ENCODE measurements at places on chromosomes 2 and 18.

- DNase-seq, result no peak
These were observed 10.3 kb upstream of the FZD7 start for GRCh38 chr2:202023198-202023903.

GRCh38 chr18:67411116-67411515 is 105.4 kb downstream of the DSEL start:
- DNase-seq, result no peak

DNA sequence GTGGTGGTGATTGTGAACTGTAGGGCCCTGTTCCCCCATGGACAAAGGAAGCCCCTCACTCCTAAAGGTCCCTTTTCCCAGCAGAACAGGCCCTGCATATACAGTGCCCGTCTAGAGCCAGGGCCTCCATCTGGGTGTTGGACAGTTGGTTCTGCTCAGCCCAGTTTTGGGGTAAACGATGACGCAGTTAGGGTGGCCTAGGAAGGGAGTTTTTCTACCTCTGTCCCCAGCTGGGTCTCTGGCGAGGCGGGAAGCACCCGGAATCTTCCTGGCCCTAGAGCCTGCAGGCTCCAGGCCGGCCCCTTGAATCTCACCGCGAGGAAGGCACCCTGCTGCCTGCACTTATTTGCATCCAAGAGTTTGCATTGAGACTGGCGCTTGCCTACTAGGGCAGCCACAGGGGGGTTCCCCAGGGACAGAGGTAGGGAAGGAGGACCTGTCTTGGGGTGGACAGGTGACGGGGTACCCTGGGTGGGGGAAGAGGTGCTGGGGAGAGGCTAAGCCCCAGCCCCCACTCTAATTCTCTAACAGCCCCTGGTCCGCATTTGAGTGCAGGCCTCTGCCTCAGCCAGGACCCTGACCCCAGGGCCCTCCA is 529 bp upstream of the MTA3 start:
- DNase-seq, result no peak

DNA sequence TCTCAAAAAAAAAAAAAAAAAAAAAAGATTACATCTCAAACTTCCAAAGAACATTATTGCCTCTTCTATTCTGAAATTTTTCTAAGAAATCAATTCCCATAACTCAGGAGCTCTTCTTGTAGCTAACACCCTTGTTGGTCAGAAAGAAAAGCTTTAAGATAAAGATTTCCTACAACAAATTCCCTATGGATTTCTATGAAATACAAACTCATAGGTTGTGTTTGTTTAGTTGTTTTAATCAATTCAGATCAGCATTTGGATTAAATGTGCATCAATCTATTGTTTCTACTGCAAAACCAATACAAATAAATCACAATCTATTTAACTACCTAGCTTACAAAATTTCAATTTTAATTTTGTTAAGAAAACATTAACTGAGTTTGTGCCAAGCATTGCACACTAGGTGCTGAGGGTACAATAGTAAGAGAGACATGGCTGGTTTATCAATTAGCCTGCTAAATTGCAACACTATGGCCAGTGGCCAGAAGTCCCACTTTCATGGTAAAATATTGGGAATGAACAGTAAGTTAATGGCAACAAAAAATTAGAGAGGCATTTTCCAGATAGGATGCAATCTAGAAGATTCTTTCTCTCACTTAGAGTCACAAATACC is 80.2 kb upstream of the MYCN start:
- DNase-seq, result no peak

- DNase-seq, result no peak
These were observed 3.6 kb downstream of the COL5A2 start for GRCh38 chr2:189175869-189176433.

DNA sequence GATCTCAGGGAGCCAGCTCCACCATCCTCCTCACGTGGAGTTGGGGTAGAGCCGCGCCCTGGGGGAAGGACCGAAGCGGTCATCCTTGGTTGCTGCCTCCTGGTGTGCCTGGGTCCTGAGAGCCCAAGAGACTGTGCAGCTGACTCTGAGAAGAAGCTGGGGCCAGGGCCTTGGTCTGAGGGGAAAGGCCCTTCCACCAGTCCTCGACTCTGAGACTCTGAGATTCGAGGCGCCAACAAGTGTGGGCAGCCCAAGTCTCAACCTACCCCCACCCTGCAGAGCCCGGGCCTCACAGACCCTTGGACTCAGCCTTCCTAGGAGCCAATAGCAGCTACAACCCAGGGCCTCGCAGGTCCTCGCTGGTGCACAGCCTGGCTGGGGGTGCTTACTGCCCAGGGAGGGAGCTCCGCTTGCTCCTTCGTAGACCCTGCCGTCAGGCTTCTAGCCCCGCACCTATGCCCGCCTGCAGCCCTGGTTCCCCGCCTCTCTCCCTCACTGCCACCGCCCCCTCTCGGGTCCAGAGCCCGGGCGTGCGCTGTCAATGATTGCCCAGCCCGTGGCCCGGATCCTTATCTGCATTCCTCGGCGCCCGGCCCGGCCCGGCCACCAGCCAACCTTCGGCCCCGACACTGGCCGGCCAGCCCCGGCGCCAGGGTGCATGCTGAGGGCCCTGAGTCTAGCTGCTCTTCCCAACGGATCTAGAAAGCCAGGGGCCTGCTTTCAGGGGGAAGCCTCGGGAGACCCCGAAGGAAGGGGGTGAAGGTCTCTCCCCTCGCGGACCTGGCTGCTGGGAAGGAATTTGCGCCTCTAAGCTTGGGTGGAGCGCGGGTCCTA is 2.0 kb downstream of the IHH start:
- no peak for DNase-seq

DNA sequence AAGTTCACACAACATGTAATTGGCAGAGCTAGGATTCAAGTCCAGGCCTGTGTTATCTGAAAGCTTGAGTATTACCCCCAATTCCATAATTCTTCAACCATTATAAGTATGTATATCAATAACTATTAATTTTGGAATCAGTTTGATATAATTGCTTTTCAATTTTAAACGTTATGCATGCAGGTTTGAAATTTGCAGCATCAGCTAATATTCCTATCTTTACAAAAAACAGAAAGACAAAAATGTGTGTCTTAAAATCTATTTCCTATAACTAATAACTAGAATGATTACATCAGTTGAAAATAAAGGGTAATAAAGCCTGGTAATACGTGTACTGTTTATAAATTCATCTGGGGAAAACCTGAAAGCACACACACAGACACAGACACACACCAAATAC is 543.3 kb upstream of the PKDCC start:
- DNase-seq, result no peak

- no peak for DNase-seq
These were observed 106.8 kb downstream of the BCL11A start for GRCh38 chr2:60446413-60447267.

DNA sequence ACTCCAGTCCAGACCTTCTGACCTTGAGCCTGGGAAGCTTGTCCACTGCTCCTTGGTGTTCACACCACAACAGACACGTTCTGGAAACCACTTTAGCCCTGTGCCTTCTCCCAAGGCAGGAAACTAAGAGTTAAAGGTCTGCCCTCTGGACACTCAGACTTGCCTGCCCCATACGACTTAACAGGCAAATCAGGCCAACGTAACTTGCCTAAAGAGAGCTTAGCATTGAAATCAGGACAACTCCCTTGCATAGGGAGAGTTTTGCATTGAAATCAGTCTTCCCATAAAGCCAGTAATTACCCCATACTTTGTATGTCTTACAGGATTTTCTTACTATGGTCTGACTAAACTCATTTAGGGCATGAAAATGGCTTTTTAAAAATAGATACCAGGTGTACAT is 18.5 kb downstream of the NFE2L2 start:
- DNase-seq, result no peak

DNA sequence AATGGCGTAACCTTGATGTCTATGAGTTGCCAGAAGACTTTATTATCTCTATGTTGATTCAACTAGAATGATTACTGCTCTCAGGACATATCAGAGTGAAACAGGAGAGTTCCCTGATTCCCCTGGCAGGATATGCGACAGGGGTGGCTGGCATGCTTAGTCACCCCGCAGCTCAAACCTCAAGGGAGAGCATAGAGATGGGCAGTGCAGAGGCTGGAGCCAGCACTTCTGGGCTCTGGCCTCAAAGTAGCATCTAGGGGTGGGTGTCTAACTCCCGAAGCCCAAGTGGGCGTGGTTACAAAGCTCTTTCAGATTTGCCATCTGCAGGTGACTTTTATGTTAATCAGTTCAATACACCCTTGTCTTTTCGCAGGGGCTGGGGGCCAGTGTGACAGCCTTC is 391.6 kb downstream of the ADCYAP1 start:
- DNase-seq, result no peak

GRCh38 chr2:230674966-230675672 is 37.5 kb upstream of the CAB39 start:
- no peak for DNase-seq

DNA sequence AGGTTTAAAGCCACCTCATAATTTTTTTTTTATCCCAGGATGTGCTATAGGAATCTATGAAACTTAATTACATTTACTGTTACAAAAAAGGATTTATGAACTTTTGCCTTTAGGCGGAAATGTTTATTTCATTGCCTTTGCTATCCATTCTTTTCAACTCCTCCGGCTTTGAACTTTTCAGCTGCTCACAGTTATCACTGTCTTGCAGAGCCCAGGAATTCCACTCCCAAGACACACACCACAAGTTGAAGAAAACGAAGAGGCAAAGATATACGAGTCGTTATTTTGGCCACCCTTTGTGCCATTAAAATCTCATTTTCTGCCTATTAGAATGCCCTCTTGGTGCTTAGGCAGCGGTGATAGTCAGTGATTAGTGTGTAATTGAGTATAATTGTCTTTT is 80.0 kb downstream of the PAX3 start:
- no peak for DNase-seq

DNA sequence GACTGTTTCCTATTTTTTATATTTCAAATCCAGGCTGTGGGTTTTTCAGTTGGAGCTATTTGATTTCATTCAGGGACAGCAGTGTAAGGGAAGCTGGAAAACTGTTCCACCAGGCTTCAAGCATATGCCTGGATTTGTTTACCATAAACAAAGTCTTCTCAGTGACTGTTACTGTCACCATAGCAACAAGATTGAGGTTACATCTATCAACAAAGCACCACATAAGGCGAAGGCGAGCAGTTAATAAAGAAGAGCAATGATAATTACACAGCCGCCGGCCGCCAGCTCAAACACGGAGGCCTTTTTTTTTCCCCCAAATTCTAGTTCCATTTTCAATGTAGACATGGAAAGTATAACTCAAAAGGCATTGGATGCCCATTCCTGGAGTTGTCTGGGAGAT is 553.7 kb upstream of the SYT4 start:
- no peak for DNase-seq

- no peak for DNase-seq
These were observed 69.6 kb upstream of the FAM237A start for GRCh38 chr2:206572725-206573124.

GRCh38 chr2:162261032-162261945 is 18.0 kb upstream of the FAP start:
- no peak for DNase-seq

DNA sequence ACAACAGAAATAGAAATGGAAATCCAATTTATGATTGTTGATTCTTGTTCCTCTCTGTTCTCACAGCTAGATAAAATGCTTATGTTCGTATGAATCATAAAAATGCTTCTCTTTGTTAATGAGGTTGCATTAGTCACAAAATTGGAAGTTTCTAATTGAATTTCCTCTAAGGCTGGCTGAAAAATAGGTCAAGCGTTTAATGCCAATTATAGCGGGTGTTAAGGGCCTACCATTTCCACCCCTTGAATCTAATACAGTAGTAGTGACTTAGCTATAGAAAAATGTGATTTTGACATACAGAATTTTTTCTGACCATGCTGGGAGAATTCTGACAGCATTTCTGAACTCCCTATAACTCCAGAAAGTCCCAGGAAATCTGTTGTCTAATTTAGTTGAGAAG is 107.1 kb downstream of the TTN start:
- no peak for DNase-seq

- no peak for DNase-seq
These were observed 10.7 kb downstream of the ZEB2 start for GRCh38 chr2:144509001-144509878.

- no peak for DNase-seq
These were observed 15.3 kb upstream of the ARID5A start for GRCh38 chr2:96521219-96521618.

DNA sequence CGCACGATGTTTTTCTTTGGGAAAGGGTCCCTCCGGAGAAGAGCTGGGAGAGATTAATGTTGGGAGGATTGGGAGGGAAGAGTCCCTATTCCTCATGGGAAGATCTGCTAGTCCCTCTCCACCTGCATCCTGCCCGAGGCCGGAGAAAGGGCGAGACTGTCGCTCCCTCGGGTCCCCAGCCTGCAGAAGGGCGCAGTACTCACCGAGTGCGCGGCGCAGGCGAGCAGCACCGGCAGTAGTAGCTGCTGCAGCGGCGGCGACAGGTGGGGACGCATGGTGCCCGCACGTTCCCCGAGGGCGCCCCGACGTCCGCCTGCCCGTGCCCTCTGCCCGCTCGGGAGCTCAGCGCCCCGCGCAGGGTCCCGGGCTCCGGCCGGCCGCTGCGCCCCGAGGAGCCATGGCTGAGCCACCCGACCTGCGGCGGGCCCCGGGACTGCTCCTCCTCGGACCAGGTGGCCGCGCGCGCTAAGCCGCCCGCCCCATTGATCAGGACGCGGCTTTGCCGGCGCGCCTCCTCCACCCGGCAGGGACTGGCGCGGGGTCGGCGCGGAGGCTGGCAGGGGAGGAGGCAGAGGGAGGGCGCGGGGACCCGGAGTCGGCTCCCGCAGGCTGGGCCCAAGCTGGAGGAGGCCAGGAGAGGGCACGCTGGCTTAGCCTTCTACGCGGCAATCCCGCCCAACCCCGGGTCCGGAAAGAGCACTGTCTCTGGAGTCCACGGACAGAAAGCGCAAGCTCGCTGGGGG is at the start of gene SCTR:
Gene SCTR (minus strand): TSS at position 532 of the 743 bp plus-strand sequence. CDS start 257 bp downstream, at position 275.
- no peak for DNase-seq

GRCh38 chr2:127448526-127448925 is 30.3 kb downstream of the PROC start:
- DNase-seq, result no peak

- DNase-seq, result no peak
These were observed 71.8 kb upstream of the SEC11C start for GRCh38 chr18:59067873-59068272.

DNA sequence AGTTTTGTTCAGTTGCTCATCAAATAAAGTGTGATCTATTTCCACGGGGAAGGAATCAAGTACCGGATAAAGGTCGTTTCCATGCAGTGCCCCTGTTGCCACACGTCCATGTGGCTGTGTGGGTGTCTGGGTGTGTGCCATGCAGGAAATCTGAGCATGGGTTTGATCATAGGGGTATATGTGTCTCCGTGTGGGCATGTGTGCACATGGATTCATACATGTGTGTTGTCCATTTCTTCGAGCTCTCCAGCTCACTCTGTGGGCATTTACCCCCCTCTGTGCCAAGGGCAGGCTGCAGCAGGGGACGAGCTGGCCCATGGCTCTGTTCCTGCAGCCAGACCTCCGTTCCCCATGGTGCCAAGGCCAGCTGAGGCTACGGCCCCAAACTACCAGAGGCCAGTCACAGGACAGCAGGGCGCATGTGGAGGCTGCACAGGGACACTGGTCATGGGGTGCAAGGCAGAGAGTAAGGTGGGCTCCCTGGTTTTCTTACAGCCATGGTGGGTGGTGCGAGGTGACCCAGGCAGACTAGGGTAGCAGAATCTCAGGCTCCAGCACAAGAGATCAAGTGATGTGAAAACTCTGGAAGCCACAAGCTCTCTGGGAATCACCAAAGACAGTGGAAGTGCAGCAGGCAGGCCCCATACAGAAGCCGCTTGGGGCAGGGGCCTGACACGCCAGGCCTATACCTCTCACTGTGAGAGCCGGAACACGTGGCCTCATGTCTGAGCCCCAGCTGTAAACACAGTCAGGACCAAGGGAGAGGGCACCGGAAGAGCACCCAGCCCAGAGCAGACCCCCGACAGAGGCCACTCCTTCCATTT is 66.4 kb upstream of the RAB6C start:
- no peak for DNase-seq
